ENCODE measurements at places on chromosomes 6 and 20.

DNA sequence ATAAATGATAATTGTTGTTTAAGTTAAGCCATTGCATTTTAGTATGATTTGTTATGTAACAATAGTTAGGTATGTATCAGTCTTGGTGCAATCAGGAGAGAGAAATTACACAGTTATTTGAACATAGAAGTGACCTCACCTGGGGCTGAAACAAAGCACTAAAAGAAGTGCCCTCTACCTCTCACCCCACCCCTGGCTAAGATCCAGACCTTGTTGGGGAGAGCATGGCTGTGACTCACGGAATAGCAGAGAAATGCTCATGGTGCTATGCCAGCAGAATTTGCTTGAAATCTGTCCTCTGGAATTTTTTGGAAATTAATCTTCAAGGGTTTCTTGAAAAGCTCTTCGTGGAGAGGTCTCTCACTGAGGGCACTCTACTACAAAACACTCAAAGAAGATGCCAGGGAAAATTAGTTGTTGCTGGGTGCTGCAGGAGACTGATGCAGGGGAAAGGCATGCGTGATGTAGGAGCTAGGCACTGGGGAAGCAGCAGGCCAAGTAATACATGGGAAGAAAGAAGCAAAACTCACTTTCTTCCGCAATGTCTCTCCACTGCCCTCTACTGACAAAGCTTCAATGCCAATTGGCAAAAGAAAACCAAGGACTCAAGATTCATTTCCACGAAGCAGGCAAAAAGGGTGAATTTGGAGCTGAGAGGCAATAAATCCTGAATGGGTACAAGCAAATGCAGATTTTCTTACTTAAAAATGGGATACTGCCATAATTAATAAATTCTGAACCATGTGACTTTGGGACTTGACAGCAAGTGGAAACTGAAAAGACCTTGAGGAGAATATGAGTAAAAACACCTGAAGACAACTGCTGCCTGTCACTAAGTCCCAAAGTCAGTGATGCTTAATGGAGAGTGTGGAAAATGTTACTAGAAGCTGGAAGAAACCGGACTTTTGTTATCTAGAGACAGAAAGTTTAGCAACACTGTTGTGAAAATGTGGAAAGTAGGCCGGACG lies 136.3 kb upstream of the ZNF184 start:
- DNase-seq: peak; percentile 60

GRCh38 chr6:3977875-3978711 lies 100.8 kb downstream of the FAM217A start:
- DNase-seq: peak; percentile 45

DNA sequence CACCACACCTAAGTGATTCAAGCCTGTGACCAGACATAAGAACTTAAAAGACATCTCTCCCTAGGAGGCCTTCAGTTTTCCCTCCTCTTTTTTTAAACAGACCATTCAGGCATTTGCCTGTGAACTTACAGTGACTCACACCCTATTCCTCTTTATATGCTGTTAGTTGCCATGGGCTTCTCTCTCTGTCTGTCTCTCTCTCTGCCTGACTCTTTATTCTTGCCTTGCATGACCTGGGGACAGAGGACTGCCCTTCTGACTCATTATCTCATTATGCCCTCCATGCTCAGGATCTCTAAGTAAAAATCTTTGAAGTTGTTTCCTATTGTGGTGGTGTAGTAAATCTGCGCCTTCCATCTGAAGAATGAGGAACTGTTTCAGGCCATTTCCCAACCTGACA lies 442.2 kb upstream of the MAN1A1 start:
- DNase-seq: no peak

DNA sequence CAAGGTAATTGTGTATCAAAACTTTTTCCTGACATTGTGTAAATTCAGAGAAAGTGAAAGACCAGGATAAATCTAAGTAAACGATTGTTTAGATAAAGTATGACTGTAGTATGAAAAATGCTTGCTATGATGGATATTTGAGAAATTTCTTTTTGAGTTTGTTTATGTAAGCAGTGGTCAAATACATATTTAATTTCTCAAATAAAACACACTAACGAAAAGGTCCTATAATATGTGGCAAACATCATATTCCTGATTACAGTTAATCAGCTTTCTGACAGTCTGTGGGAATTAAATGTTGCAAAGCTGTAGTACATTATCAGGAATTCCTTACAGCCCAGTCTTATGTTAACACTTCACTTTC lies 636.9 kb downstream of the MMUT start:
- no peak for DNase-seq

DNA sequence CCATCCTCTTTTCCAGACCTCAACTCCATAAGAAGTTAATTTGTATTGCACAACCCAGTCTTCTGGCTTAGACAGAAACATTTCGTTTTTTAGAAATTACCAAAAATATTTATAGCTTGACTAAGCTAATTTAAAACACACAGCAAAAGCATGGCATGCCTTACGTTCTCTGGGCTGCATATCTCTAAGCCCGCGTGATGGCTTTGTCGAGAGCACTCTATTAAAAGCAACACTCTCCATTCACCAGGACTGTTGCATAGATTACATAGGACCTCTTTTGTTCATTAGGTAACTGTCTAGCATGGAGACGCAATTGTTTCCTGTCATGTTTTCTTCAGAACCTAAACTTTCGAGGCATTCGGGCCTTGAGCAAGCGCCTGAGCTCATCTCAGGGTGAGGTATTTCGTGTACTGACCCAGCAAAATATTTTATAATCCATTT lies 104.5 kb downstream of the IBTK start:
- peak; percentile 31 for DNase-seq

GRCh38 chr6:46293641-46294316 lies 123.0 kb upstream of the ENPP5 start:
- no peak for DNase-seq

DNA sequence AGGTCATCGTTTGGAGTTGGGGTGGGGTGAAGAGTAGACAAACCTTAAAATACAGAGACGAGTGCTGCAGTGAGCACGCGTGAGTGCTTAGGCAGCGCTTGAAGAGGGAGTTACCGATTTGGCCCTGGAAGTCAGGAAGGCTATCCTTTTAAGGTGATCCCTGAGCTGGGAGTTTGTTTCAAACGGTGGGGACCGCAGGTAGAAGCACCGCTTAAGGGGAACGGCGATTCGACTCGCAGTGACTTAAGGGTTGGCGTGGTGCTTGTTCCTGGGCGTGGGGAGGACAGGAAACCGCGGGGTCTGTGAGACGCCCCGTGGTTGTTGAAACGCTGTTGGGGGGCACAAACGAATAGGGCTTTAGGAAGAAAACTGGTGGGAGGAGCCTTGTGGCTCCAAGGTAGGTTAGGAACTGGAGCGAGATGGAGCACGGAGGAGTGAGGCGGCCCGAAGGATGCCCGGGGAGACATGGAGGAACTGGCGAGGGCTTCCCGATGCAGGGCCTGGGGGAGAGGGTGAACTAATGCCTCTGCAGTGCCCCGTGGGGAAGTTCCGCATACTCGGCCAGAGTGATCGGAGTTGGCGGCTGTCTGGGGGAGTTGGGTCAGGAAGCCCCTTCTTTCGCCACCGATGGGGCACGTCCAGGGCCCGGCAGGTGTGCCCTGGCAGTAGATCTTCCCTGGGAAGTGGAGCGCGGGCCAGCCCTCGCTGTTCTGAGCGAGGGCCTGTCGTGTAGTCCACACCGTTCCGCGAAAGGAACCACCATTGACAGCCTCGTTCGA lies 1.3 kb upstream of the CDYL start:
- no peak for DNase-seq

GRCh38 chr20:63007646-63008488 lies 1.1 kb upstream of the BHLHE23 start:
- no peak for DNase-seq

Measured in AG08396 (cell line).